T47D (cell line): ENCODE measurements at places on chromosomes 5 and 9.

DNA sequence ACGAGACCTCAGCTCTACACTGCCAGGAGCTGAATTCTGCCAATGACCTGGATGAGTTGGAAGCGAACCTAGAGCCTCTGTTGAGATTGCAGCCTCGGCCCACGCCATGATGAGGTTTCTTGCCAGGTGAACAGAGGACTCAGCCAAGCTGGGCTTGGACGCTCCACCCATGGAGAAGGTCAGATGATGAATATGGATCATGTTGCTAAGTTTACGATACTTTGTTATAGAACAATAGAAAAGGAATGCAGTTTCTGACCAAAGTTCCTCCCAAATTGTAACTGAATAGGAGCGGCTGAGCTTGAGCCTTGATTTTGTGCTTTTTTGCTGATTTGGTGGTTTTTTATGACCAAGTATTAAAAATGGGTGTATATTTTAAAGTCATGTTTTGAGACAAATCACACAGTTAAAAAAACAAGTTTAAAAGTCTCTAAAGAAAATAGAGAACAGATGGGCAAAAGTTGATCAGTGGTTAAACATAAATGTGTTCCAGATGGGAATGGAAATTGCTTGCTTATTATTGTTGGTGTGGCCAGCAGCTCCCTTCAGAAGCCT lies 32.9 kb downstream of the ROPN1L start:
- DNase-seq, result no peak

GRCh38 chr9:20948703-20949102 lies 82.7 kb downstream of the HACD4 start:
- no peak for DNase-seq

DNA sequence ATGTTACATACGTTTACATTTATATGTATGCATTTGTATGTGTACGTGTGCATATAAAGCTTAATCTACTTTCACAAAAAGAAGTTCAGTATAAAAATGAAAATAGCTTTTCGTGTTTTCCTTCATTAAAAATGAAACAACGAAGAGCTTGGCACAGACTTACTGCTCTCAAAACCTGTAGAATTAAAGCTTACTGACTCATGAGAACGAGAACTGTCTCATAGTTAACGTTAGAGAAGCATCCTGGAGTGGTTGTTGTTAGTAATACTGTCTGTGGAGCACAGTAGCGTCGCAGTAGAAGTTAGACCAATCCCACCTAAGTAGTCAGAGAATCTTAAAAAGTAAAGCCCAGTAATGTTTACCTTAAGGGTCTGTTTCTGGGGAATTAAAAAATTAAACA lies 1.3 kb downstream of the MAT2B start:
- DNase-seq, result peak; percentile 15

DNA sequence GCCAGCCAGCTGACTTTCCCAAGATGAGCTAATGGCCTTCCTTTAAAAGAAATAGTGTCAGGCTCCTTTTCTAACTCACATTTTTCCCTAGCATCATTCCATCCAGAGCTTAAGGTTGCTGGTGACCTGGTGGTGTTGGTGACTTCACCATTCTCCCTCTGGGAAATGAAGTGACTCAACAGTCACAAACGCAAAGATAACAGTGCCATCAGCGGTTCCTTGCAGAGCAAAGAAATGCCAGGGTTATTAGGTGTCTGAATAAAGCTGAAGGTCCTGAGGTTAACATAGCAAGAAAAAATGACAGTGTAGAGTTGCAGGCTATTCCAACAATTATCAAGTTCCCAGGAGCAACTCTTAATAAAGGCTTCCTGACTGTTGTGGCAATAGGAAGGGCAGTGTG lies 111.8 kb upstream of the SLC44A1 start:
- no peak for DNase-seq

- no peak for DNase-seq
These were observed 32.8 kb downstream of the CEP72 start for GRCh38 chr5:644971-645370.

- DNase-seq, result no peak
These were observed 148.7 kb upstream of the COL5A1 start for GRCh38 chr9:134492721-134493460.

DNA sequence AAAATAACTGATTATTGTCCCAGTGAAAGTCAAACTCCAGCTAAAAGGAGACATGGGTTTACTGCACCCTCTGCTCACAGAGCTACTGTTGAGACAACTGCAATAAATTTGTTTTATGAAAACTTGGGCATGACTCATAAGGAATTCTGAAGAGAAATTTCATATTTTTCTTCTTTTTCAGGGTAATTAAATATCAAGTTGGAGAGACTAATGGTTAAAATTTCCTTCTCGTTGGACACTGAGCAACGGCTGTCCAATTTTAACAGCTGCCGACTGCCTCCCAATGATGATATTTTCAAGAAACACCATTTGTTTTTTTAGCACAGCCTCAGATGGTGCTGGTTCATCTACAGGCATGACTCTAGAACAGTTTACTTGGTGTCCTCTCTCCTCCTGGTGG lies 259.2 kb upstream of the RGMB start:
- DNase-seq, result no peak

- no peak for DNase-seq
These were observed 25.4 kb downstream of the RAD23B start for GRCh38 chr9:107308461-107308860.

GRCh38 chr9:92140074-92140753 lies 25.0 kb upstream of the SPTLC1 start:
- peak; percentile 67 for DNase-seq

GRCh38 chr5:169993485-169993790 lies 13.1 kb upstream of the INSYN2B start:
- no peak for DNase-seq

- no peak for DNase-seq
These were observed 811.0 kb downstream of the NR2F1-AS1 start for GRCh38 chr5:92769978-92770377.

DNA sequence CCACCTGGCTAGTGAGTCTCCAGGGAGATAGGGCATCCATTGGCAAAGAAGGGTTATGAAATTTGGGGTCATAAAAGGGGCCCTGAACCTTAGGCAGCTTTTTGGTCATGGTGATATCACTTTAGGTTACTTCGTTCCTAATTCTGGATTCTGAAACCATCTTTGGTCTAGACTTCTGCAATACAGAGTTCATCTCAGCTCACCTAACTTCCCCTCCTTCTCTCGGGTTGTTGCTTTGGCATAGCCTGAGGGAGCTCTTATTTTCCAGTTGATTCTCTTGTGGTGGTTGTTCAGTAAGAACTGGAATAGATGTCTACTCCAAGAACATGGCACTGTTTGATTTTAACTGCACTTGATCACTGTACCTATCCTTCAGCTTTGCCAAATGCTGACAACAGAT lies 148.9 kb upstream of the RUSC2 start:
- DNase-seq, result no peak

- DNase-seq, result no peak
These were observed 14.2 kb upstream of the AGGF1 start for GRCh38 chr5:77015938-77016569.

- DNase-seq, result no peak
These were observed 10.0 kb downstream of the HBEGF start for GRCh38 chr5:140336388-140336787.

GRCh38 chr5:174688441-174689354 lies 35.7 kb upstream of the MSX2 start:
- no peak for DNase-seq

- DNase-seq, result no peak
These were observed 107.6 kb downstream of the C9orf50 start for GRCh38 chr9:129513282-129513681.

GRCh38 chr5:158884827-158885518 lies 214.7 kb downstream of the EBF1 start:
- no peak for DNase-seq

GRCh38 chr5:152625696-152626095 lies 220.6 kb upstream of the NMUR2 start:
- no peak for DNase-seq

DNA sequence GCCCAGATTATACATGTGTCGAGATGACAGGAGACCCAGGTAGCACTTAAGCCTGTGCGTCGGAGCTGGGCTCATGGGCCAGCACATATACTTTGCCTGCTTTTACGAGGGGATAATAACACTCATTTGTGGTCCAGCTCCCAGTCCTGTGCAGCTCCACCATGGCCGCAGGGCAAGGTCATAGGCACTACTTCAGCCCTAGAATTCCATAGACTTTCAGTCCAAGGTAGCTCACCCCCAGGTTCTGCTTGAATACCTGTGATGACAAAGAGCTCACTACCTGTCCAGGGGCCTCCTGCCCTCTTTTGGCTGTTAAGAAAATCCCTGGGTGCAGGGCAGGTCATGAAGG lies 1.7 kb downstream of the CORO2A start:
- no peak for DNase-seq

GRCh38 chr9:4662108-4662988 lies at the start of gene PLPP6:
PLPP6 (plus strand) TSS chr9:4662294; CDS start chr9:4662376, 82 bp downstream.
- DNase-seq, result peak; percentile 77

- no peak for DNase-seq
These were observed 8.0 kb downstream of the DIPK1B start for GRCh38 chr9:136720251-136720897.

GRCh38 chr5:135625486-135625885 lies 46.7 kb upstream of the CXCL14 start:
- no peak for DNase-seq

- DNase-seq, result no peak
These were observed 137.9 kb downstream of the GABBR2 start for GRCh38 chr9:98570663-98571440.

DNA sequence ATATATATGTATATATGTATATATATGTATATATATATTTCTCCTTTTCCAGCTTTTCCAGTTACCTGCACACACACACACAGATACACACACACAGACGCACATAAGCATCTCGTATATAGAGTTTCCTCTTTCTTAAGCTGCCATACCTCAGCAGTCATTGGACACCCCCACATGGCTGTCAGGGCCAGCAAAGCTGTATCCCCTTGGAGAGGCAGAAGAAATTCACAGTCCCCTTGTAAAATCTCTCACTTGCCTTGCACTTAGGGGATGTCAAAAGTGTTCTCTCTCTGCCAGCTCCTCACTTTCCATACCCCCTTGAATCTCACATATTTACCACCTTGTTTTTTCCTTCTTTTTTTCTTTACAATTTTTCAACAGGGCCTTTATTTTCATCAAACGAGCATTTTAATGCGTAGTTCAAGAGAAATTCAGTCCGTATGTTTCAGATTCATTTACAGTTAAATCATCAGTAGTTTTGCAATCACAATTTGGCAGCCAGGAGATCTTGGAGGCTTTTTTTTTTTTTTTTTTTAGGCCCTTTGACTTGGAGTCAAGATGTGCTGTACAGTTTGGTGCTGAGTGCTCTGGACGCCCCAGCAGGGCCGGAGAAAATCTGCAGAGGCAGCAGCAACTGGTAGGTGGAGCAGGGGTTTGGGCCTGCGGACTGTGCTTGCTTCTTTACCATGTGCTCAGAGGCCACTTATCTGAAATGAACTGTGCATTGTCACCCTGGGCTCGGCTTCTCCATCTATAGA lies 244.9 kb upstream of the KLF4 start:
- no peak for DNase-seq

GRCh38 chr5:179246227-179246626 lies 99.0 kb downstream of the ADAMTS2 start:
- no peak for DNase-seq

GRCh38 chr5:54457094-54457862 lies 1.8 kb downstream of the HSPB3 start:
- peak; percentile 23 for DNase-seq

- DNase-seq, result no peak
These were observed 43.9 kb downstream of the MAPKAP1 start for GRCh38 chr9:125663127-125663526.

DNA sequence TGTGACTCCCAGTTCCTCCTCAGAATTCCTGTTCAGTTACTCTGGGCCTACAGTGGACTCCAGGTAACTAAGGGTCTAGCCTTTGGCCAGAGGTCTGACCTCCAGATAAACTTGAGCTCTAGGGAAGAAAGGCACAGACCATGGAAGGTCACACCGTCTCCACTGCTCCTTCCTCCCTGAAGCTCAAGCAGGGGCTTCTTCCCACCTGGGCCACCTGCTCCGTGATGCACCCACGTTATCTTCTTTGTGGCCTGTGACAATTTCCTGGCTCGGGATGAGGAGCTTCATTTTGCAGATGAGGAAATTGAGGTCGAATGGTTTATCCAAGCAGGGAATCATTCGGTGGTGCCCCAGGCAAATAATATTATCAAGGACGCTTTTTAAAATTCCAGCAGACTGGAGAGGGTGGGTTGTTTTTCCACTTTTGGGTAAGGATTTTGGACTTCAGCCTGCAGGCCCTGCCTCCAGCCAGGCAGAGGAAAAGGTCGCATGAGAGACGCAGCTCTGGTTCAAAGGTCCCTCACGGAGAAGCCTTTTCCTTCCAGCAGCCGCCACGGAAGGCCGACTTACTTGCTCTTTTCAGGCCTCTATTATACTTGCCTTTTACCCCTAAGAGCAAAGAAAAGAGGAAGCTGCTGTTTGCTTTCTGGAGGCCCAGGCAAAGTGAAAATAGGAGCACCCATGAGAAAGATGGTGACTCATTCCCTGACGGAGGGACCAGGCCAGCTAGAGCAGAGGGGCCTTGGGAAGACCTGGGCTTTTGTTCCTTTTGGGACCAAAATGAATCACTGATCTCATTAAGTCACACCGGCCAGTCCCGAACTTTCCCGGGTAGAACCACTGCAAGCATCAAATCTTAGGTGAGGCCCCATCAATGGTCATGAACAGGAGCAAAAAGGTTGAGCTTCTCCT lies 22.8 kb upstream of the DUSP1 start:
- no peak for DNase-seq

DNA sequence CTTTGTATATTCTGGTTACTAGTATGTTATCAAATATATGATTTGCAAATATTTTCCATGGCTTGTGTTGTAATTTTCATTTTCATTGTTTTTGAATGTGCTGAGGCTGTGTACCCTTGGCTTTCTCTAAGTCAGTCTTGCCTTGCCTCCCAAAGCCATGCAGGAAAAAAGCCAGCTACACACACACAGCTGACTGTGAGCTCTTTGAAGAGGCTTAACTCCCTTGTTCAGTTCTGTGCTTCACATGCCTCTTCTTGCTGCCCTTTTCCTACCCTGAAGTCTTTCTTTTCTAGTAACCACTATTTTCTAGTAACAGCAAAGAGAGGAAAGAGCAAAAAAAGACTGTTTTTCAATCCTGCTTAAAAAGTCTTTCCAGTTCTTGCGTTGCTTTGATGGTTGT lies 53.9 kb downstream of the KCNN2 start:
- no peak for DNase-seq

DNA sequence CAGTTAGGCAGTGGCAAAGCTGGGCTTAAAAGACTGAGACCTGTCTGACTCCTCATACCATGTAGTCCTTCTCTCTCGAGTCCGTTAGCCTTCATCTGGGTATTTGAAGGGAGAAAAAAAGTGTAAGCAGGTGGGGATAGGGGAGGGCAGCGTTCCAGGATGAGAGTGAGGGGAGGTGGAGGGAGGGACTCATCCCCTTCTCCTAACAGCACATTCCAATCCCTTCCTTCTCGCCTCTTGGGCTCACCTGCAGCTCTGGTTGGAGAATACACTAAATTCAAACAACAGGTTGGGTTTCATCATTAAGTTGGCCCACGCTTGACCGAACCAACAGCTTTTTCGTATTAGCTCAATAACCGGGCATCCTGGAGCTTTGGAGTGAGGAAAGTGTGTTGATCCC lies 3.6 kb downstream of the NEURL1B start:
- no peak for DNase-seq
